ENCODE measurements at places on chromosomes 12 and 14. TPM values are rescaled to one million over a fixed set of nuclear protein-coding genes. Genes with fewer than 3 reads are reported as not detected.

GRCh38 chr14:68734231-68734732 is 58.6 kb downstream of the ZFP36L1 start:
- H3K27ac ChIP-seq, result no peak overlapping the region
- H3K36me3 ChIP-seq, result no peaks in the 10 kb centered on the region
- DNase-seq, result no peak
- H3K4me1 ChIP-seq, result peaks cover 11% of the 10 kb centered on the region
- H3K27me3 ChIP-seq, result no peaks in the 10 kb centered on the region

GRCh38 chr12:52872644-52873389 is 24.0 kb upstream of the KRT78 start:
- DNase-seq, result no peak
- no peaks in the 10 kb centered on the region for H3K27me3 ChIP-seq
- no peak overlapping the region for H3K27ac ChIP-seq
- no peak overlapping the region for H3K4me3 ChIP-seq
- H3K36me3 ChIP-seq, result no peaks in the 10 kb centered on the region
- H3K4me1 ChIP-seq, result peaks cover 21% of the 10 kb centered on the region

DNA sequence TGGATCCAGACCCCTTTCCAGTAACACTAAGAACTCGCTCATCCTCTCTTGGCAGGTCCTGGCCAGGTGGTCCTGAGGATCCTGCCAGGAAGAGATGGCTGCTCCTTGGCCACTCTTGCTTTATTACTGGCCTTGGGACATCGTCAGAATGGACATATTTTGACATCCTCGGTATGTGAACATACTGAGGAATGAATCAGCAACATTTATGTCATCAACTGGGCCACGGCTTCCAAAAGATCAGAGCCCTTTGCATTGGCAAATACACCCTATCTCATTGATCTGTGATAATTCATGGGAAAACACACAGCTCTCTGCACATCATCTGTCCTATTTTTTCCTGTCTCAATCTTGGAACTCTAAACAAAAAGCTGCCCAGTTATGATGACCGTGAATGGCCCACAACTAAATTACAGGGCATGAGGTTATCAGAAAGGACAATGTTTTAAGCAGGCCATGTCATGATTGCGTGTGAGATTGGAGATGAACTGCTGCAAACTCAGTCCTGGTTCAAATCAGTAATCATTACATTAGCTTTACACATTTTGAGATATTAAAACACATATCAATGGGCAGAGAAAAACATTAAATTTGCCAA is 1325.8 kb downstream of the AACS start:
- no peak for DNase-seq
- H3K4me3 ChIP-seq, result no peak overlapping the region
- no peaks in the 10 kb centered on the region for H3K27me3 ChIP-seq
- peaks cover 15% of the 10 kb centered on the region for H3K4me1 ChIP-seq

DNA sequence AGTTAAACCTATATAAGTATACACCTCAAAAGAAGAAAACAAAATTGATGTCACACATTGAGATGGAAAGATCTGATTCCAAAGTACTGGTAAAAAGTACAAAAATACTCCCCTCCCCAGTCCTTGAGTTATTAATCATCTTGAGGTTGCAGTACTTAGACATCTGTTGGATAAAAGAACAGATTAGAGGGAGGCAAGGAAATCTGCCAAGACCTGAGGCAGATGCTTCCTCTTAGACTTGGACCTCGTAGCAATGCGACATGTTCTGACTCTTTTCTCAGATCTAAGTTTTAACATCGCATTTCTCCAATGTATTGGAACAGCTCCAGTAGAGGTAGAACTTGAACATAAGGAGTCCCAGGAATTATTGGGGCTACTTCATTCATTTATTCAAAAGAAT is 187.9 kb upstream of the GRIN2B start:
- no peak overlapping the region for H3K27ac ChIP-seq
- H3K4me1 ChIP-seq, result no peaks in the 10 kb centered on the region
- DNase-seq, result no peak

GRCh38 chr12:66028390-66028789 is 102.2 kb downstream of the LLPH start:
- no peak overlapping the region for H3K27ac ChIP-seq
- no peaks in the 10 kb centered on the region for H3K27me3 ChIP-seq
- no peak for DNase-seq
- no peak overlapping the region for H3K4me3 ChIP-seq
- H3K4me1 ChIP-seq, result no peaks in the 10 kb centered on the region

DNA sequence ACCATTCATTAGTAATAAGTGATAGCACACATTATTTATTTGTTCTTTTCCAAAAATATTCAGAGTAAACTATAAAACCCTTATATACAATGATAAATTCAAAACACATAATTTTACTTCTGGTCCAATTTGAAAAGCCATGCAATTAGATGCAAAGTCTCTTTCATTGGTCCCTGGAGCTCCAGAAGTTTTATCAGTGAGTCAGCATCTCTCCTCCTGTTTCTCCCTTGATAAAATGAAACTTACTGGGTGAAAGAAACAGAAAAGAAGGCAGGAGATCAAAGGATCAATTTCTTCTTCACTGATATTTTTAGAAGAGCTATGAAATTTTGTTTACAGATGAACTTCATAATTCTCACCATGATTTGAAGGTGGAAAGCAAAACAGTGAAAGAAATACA is 47.5 kb downstream of the IFNG start:
- H3K4me1 ChIP-seq, result no peaks in the 10 kb centered on the region
- no peaks in the 10 kb centered on the region for H3K27me3 ChIP-seq
- DNase-seq, result no peak
- no peak overlapping the region for H3K27ac ChIP-seq
- no peaks in the 10 kb centered on the region for H3K36me3 ChIP-seq
- no peak overlapping the region for H3K4me3 ChIP-seq

Gene TTC8
- total RNA-seq, result 34.1 TPM

DNA sequence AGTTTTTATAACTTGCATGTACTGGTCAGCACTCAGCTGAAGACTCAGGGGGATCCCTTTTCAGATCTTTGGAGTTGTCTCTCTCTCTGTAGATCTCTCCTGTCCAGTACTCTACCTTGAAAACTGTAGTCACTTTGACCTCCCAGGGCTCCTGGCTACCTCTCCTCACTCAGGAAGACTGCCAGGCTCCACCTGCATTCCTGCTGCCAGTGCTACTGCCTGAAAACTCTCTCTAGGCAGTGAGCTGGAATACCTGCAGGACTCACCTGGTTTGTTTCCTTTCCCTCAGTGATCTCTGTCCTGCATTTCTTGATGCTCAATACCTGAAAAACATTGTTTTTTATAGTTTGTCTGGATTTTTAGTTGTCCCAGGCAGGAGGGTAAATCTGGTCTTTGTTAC is 87.4 kb downstream of the PRIMA1 start:
- no peaks in the 10 kb centered on the region for H3K27me3 ChIP-seq
- no peak overlapping the region for H3K4me3 ChIP-seq
- H3K36me3 ChIP-seq, result no peaks in the 10 kb centered on the region
- no peak for DNase-seq
- H3K27ac ChIP-seq, result no peak overlapping the region

GRCh38 chr12:82873951-82874350 is 187.2 kb downstream of the TMTC2 start:
- H3K27me3 ChIP-seq, result no peaks in the 10 kb centered on the region
- H3K4me3 ChIP-seq, result no peak overlapping the region
- no peak overlapping the region for H3K27ac ChIP-seq
- H3K4me1 ChIP-seq, result no peaks in the 10 kb centered on the region

GRCh38 chr12:102957339-102958050 is at the start of gene ASCL1:
Gene ASCL1, plus strand, starts transcription at chr12:102957674. Its CDS starts 571 bp downstream, at chr12:102958245.
- no peak within 1 kb of the TSS for H3K27ac ChIP-seq
- peak within 1 kb of the TSS; percentile 66 for H3K4me3 ChIP-seq
- H3K27me3 ChIP-seq, result no peaks in the 10 kb centered on the region

GRCh38 chr14:97706819-97707218 is 909.6 kb downstream of the VRK1 start:
- H3K4me3 ChIP-seq, result no peak overlapping the region
- H3K27ac ChIP-seq, result no peak overlapping the region
- no peaks in the 10 kb centered on the region for H3K36me3 ChIP-seq
- no peak for DNase-seq

All from thoracic aorta (tissue), 2 donors.